ENCODE measurements at places on chromosomes 1 and 21.
A peak's percentile ranks its signal among the peaks of the same experiment; 100 is the strongest.

DNA sequence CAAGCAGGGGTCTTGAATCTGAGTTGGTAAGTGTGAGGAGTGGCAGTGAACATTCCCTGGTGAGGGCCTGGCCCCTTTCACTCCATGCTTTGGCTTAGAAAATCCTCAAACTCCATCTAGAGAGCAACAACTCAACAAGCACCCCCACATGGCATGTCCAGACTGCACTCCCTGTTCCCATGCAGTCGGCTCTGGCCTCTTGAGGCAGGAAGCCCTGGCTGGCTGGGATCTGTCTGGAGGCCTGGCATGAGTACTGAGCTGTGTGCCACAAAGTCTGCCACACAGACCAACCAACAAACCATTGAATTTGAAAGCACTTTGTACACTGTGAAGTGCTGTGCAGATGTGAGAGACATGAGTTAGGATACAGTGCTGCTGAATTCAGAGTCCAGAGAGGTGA lies 25.2 kb downstream of the COA7 start:
- no peak for DNase-seq

DNA sequence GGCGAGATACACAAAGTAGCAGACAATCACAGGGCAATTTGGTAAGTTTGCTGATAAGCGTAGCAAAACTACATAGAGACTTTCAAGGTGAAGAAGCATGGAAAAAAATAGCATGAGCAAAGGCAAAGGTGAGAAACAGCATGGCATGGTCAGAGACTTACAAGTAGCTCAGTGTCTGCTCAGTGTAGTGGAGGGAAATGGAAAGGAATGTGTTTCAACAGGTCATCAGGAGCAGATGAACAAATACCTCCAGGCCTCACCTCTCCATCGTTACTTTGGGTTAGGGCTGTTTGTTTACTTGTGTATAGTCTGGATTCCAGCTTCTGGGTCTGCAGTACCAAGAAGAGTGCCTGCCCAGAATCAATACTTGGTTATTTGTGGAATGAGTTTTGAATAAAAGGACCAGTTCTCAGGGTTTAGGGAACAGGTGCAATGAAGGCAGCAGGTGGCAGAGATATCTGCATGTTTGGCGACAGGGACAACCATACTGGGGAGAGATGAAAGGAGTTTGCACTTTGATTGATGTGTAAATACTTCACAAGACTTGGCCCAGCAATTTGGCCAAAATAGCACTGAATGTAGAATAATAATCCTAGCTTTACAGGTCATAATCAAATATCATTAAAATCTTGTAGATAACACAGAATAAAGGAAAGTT lies 97.0 kb upstream of the FGGY start:
- DNase-seq = peak; percentile 94

GRCh38 chr1:180228648-180229482 lies 1.2 kb upstream of the LHX4 start:
- DNase-seq = peak; percentile 86

DNA sequence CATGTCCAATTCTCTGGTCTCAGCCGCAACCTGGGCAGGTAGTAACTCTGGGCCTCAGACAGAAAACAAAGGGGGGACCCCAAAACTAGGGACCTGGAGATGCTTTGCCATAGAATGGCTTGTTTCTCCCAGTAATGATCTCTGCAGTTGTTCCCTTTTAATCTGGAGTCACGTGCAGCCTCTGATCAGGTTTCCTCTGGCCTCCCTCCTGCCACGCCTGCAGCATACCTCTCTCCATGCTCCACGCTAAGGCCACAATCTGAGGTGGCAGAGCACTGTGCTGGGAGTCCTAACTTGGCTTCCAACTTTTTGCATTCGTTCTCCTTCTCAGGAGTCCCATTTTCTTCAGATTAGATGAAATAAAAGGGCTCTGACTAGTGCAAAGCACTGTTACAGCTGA lies 1.9 kb downstream of the PABPC4 start:
- peak; percentile 39 for DNase-seq

- DNase-seq = peak; percentile 77
Observed at GRCh38 chr1:101325144-101325543, 88.3 kb downstream of the S1PR1 start.

GRCh38 chr21:26522704-26523103 lies 50.4 kb downstream of the CYYR1 start:
- no peak for DNase-seq

DNA sequence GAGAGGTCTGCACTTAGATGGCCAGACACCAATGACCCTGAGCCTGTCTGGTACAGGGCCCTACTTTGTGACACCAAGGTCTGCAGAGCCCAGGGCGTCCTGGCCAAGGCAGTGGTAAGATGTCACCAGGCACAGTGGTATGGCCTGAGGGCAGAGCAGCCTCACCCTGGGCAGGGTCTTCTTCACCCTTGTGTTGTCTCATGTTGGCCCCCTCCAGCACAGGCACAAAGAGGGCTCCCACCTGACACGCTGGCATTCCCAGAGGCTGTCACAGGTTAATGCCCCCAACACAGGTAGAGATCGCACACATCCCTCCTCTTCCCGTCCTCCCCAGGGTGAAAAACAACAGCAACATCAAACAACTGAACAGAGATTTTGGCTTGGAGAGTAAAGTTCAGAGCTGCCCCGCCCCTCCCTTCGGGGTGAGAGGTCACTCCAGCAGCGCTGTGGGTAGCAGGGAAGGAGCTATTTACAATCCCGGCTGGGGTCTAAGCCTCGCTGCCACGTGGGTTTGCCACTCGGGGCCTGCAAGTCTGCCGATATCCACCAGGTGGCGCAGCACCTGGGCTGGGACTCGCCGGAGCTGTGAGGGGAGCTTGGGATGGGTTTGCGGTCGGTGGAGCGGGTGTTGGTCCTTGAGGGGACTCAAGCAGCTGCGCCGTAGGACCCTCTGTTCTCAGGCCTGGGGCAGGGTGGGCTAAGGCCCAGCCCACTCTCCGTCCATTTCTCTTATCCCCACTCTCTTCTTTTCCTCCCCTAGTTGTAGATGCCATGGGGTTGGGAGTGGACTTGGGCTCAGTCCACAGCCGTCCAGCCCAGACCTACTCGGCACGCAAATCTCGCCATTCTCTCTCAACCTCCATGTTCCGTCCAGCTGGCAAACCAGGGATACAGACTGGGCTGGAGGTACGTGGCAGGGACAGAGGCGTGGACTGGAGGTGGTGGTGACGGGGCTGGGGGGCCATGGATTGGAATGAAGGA lies 12.7 kb downstream of the EFNA3 start:
- DNase-seq = peak; percentile 84

- no peak for DNase-seq
Observed at GRCh38 chr1:222971146-222971545, 156.3 kb downstream of the DISP1 start.

GRCh38 chr1:33424205-33424604 lies 6.7 kb downstream of the PHC2 start:
- no peak for DNase-seq

GRCh38 chr1:52771384-52771783 lies 45.1 kb downstream of the ZYG11B start:
- no peak for DNase-seq

DNA sequence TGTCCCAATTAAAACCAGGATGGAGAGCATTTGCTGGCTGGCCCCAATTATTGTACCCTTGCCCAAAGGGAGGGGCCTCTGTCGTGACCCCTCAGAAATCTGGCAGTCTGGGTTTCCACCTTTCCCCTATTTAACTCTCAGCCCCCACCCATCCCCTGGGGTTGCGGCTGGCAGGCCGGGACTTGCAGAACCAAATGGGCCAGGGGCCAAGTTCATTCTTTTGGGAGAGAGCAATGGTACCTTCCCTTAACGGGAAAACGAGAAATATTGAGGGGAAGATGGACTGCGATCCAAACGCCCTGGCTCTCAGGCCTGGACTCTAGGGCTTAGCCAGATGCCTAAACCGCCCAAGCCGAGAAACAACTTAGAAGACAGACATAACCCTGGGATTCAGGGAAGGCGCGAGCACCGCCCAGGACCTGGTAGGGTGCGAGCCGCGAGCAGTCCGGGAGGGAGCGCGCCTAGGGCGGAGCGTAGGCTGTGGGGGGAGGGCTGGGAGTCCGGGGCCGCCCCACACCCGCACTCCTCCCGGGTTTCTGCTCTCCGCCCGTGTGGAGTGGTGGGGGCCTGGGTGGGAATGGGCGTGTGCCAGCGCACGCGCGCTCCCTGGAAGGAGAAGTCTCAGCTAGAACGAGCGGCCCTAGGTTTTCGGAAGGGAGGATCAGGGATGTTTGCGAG lies at the start of gene SLC27A3:
Gene SLC27A3 (plus strand): TSS at position 628 of the 678 bp plus-strand sequence. CDS start 91 bp downstream, outside the sequence.
- DNase-seq = peak; percentile 84

- no peak for DNase-seq
Observed at GRCh38 chr1:66778969-66779368, 22.1 kb downstream of the INSL5 start.

- no peak for DNase-seq
Observed at GRCh38 chr1:7339014-7339413, 432.1 kb upstream of the VAMP3 start.

DNA sequence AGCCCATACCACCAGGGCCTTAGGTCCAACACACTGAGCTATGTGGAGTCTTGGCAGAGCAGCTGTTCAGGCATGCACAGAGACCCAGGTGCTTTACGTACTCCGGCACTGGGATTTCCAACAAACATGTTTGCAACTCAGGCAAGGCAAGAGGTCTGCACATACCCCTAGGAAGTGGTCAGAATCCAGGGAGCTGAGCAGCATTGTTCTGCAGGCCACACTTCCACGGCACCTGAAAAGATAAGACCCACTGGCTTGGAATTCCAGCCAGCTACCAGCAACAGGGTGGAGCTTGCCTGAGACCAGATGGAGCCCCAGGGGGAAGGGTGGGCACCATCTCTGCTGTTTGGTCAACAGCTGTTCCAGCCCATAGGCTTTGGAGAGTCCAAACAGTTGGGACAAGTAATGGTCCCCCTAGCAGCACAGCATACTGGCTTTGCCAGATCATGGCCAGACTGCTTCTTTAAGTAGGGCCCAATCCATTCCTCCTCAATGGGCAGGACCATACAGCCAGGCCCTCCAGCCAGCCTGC lies 51.7 kb upstream of the LRRC8B start:
- no peak for DNase-seq

GRCh38 chr1:239457491-239458143 lies 71.2 kb downstream of the CHRM3 start:
- no peak for DNase-seq

DNA sequence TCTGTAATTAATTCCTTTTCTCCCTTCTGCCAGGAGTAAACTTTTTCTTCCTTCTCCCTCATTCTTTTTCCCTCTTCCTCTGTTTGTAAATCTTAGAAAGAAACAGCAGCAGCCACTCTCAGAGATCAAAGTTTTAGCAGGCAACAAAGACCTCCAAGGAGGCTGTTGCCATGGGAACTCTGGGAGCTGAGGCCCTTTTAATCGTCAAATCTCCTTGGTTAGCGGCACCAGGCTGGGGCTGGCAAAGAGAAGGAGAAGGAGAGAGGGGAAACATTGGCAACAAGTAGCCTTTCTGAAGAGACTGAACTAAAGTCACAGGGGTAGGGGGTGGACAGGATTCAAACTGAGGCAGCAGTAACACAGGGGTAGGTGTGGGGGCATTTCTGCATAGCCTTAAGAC lies 25.2 kb downstream of the ILDR2 start:
- no peak for DNase-seq

DNA sequence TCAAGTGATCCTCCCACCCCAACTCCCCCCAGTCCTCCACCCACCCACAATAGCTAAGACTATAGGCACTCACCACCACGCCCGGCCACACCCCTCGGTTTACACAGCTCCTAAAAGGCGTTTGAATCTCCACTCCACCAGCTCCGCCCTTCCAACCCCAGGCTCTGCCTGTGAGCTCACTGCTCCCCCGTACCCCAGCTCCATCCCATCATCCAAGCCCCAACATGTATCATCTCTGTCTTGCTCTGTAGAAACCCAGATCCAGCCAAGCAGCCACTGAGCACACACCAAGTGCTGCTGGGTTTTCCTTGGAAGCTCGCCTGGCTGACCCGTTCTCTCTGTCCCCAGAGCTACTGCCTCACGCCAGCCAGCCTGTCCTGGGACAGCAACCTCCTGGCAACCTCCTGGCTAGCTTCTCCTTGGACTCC lies 12.0 kb upstream of the S100A2 start:
- DNase-seq = no peak

- no peak for DNase-seq
Observed at GRCh38 chr1:114164840-114165543, 11.3 kb upstream of the SYT6 start.

DNA sequence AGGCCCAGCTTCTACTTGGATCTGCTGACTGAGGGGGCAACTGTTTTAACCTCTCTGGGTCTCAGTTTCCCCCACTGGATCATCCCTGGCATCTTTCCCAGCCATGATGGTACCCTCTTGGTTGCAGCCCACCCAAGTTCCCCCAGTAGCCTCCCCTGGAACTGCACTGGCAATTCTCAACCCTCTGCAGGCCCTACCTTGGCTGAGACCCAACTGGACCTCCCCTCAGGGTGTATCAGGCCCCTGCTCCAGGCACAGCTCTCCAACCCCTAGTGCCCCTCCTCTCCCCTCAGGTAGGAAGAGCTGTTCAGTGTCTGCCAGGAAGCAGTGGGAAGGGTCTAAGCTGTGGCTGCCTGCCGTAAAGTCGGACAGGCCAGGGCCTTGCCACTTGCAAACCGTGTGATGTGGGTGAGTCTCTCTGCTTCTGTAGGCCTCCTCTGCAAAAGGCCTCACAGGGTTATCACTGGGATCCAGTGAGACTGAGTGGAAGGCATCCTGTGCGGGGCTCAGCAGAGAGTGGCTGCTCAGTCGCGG lies 32.1 kb downstream of the RHBG start:
- peak; percentile 47 for DNase-seq

DNA sequence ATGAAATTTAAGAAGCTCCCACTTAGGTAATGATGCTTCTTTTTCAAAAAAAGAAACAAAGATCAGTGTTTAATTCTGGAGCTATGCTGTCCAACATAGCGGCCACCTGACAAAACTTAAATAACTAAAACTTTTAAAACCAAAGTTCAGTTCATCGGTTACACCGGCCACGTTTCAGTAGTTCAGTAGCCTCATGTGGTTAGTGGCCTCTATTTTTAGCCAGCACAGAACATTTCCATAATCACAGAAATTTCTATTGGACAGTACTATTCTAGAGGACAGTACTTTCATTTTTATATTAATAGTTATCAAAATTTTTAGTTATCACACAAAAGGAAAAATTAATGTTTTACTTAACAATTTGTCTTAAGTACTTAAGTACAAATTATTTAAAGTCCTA lies 141.0 kb downstream of the USP25 start:
- DNase-seq = no peak

- no peak for DNase-seq
Observed at GRCh38 chr1:150881331-150882070, 5.1 kb upstream of the ARNT start.

GRCh38 chr1:66251546-66251945 lies 282.4 kb upstream of the SGIP1 start:
- peak; percentile 86 for DNase-seq

Measured in DMS53 (cell line).